ENCODE measurements at places on chromosomes 3 and 15.

- DNase-seq: no peak
Measured at GRCh38 chr15:63836579-63836978, 2.8 kb upstream of the HERC1 start.

DNA sequence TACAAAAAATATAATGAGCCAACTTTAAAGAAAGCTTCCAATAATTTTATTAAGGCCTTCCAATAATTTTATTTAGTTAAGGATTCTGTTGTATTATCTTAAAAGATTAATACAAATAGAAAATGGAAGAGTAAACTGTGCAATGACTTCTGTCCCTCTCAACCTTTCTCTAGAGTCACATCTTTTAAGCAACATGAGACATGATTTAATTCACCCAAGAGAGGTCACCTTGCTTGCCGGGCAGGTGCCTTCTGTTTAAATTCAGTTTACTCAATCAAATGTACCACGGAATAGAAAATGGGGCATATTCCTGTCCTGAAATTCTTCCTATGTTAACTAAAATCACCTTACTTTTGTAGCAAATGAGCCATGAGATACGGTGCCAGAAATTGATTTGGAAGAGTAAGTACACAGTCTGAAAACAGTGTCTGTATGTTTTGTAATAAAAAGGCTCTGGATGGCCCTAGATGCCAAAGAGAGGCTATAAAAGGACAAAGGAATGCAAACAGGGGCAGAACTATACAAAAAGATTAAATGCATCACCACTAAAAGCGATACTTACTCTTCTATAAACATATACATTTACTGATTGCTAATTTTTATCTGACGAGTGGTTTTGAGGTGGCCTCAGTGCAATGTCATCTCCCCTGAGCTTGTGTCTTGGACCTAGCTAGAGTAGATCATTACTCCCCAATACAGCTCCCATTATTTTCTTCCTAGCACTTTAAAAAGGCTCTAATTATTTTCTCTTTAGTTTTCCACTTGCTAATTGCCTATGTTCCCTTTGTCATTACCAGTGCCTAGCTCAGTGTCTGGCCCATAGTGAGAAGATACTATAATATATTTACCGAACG is 134.0 kb downstream of the FHIT start:
- no peak for DNase-seq

DNA sequence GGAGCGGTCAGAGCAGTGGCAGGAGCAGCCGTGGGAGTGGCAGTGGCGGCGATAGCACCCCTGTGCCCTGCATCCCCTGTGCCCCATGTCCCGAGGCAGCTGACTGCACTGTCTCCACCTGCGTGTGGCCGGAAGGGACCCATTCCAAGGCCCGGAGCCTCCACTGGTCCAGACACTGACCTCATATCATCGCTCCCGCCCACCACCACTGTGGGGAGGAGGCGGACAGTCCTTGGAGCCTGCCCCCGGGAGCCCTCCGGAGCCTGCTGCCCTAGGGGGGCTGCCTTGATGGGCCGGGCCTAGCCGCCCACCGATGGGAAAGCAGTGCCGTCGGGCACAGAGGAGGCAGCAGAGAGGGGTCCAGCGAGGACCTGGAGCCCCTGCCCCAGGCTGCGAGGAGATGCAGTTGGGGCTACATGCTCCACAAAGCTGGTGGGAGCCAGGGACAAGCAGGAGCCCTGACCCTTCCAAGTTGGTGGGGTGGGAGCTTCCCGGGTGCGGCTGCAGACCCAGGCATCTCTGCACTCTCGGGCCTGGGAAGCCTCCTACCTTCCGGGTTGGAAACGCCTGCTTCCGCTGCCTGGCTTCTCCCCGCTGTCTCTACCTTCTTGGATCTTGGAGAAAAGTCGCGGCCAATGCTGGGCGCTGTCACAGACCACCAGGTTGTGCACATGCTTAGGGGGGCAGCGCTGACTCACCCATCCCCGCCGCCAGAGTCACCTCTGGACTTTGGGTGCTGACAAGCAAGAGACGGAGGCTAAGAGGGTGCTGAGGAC is 283.2 kb upstream of the ROBO1 start:
- DNase-seq: no peak

- DNase-seq: no peak
Measured at GRCh38 chr15:48530528-48530927, 115.0 kb downstream of the FBN1 start.

DNA sequence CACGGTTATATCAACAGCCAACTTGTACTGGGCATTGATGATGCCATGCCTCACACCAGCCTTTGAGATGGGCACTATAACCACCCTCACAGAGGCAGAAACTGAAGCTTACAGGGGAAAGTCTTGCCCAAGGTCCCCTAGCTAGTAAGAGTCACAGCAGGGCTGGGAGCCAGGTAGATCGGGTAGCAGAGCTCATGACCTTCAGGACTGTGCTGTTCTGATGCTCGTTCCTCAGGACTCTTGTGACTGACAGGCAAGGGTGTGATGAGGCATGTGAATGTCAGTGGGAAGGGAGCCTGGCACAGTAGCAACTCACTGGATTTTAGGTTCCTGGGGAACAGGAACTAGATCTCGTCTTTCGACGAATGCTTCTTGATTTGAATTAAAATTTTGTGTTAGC is 65.7 kb downstream of the RLBP1 start:
- DNase-seq: no peak

DNA sequence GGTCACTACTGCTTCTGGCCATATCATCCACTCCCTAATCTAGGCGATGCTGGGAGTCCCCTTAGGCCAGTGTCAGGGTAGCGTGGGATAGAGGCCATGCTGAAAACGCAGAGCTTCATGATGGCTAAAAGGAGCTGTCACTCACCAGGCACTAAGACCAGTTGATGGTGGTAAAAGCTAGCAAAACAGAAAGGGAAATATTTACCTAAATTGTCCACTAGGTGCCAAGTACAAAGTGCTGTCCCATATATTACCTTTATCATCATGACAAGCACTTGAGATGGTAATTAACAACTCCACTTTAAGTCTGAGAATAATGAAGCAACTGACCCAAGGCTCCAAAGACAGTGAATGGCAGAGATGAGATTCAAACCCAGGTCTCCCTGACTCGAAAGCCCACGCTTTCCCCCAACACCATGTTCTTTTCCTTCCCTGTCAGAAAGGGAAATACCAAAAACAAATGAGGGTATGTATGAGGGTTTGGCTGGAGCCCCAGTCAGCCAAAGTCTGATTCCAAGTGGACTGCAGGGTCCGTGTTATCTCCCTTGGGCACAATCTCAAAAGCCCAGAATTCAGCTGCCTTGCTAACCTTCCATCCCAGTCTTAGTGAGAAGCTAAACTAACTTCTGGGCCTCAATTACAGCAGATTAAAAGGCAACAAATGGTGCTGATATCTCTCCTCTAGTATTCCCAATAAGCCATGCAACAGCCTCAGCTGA is 84.7 kb downstream of the RBPMS2 start:
- DNase-seq: no peak

DNA sequence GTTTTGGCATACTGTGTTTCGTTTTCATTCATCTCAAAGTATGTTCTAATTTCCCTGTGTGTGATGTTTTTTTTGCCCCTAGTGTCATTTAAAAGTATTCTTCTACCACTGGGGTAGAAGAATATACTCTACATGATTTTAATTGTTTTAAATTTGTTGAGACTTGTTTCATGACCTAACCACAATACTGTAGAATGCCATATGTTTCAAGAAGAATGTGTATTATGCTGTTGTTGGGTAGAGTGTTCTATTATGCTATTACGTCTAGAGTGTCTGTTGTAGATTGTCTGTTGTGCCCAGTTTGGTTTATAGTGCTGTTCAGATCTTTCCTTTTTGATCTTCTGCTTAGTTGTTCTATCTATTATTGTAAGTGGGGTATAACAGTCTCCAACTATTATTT is 36.4 kb downstream of the PLSCR4 start:
- DNase-seq: no peak

DNA sequence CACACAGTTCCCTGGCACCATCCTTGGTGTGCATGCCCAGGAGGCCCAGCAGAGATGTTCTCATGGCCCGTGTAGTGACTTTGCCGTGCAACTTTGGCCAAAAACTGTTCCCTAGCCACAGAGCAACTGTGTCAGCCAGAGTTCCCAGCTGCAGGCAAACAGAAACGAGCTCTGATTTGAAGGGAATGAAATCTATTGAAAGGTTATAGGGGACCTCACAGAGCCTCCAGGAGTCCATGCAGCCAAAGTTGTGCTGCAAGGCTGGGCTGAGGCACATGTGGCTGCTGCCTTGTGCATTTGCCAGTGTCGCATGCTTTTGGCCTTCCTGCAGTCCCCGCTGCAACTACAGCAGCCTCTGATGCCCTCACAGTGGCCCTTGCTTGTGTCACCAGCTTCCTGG is 70.5 kb downstream of the PLXNA1 start:
- DNase-seq: no peak

GRCh38 chr15:80999623-81000036 is 1.1 kb upstream of the TLNRD1 start:
- no peak for DNase-seq

DNA sequence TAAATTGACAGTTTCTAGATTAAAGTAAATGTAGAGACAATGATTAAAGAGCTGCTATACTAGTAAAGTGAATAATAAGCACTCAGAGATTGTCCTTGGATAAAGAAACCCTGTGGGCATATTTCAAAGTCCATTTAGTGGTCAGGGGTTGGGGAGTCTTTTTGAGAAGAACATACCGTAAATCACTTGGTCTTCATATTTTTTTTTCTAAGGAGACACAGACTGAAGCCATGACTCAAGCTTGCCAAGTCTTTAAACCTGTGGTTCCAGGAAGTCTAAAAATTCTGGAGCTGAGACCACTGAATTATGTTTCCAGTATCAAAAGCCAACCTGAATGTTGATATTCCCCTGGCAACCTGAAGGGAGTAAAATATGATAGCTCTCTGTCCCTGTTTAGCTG is 171.0 kb downstream of the TPRG1 start:
- DNase-seq: no peak

DNA sequence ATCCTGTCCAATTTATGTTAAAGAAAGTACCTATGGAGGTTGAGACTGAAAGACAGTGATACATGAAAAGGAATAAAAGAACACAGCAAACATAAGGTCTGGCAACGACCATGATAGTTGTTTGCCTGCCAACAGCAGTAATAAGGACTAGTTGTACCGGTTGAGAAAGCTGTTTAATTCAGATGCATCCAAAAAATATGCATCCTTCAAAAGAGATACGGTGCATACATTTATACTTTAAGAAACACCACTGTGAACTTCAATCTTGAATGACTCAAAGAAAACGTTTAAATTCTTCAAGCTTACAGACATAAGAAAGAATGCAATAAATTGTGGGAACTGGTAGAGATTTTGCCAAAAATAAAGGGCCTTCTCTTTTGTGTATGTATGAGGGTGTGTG is 492.1 kb downstream of the NLGN1 start:
- DNase-seq: no peak

GRCh38 chr3:113005611-113006010 is 14.8 kb downstream of the GTPBP8 start:
- DNase-seq: no peak

DNA sequence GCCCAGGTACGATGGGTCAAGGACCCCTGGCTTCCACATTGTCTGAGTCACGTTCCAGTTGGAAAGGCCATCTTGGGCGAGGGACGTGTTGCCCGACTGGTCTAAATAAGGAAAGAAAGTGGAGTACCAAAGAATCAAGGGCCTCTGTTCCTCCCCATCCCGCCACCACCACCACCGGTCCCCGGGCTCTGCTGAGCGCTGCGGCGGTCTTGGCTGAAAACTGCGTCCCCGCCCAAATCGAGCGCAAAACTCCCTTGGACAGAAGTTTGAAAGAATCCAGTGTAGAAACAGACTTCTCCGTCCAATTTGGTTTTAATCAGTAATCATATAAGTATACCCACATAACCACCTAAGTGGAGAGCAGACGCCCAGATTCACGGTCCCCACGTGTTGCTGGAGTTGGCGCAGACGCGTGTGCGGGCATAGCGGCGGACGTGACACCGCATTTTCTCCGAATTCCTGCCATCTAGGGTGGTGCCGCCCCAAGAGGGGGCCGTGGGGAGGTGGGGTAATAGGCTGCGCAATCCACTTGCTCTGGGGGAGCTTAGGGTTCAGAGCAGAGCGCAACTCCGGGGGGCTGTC is 243.8 kb upstream of the TOPAZ1 start:
- DNase-seq: no peak

- no peak for DNase-seq
Measured at GRCh38 chr3:43996379-43997301, 245.0 kb upstream of the TOPAZ1 start.

DNA sequence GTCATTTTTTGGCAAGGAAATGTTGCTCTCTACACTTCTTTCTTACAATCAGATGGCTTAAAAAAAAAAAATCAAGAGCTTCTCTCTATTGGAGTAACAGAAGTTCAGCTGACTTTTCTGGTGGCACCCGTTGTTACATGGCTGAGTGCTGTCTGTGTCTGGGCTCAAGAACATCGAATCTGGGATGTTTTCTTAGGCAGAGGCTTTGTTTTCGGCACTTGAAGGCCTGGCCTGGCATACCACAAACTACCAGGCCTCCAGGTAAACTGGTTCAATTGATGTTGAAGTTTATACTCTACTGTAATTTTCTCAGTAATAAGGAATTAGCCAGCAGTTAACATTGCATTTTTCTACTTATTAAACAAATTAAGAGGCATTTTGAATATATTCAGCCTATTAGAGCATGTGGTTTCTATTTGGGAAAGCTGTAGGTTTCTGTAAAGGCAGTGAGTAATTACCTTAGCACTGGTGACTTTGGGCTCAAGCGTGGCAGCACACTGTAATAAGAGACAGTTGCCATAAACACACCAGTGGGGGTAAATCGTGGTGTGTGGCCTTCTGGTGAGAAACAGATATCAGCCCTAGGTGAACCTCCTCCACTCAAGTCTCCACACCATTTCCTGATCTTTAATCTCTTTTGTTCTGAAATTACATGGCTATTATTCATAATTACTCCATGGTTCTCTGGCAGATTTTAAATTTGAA is 544.7 kb downstream of the MECOM start:
- DNase-seq: peak; percentile 37

- DNase-seq: no peak
Measured at GRCh38 chr3:3353153-3353552, 173.7 kb upstream of the CRBN start.

DNA sequence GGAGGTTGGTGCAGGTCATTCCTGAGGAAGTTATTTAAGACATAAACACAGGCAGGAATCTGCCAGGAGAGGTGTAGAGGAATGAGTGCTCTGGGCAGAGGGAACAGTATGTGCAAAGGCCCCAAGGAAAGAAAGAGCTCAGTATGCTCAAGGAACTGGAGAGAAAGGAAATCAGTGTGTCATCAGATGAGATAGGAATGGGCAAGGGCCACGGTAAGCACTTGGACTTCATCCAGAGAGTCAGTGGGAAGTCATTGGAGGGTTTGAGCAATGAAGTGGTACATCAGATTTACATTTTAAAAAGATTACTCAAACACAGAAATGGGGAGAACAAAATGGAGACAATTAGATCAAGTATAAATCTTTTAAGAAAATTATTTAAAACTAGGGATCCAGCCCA is 272.2 kb downstream of the ADAMTSL3 start:
- DNase-seq: no peak

- DNase-seq: no peak
Measured at GRCh38 chr15:82647045-82647834, at the start of gene CPEB1. CPEB1 (minus strand) TSS chr15:82647363; CDS start chr15:82628459, 18,904 bp downstream.

DNA sequence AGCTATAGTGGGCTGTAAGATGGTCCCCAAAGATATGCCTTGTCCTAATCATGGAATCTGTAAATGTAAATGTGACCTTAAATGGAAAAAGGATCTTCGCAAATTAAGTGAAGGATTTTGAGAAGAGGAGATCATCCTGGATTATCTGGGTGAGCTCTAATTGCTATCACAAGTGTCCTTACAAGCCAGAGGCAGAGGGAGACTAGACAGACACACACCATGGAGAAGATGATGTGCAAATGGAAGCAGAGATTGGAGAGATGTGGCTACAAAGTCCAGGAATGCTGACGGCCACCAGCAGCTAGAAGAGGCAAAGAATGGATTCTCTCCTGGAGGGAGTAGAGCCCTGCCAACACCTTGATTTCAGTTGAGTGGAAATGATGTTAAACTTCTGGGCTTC is 102.3 kb upstream of the PROK2 start:
- peak; percentile 7 for DNase-seq
